Activated effector memory CD4-positive, alpha-beta T cell treated with Interleukin-2 at 50 U/mL for 16 hours (primary cell): ENCODE measurements at places on chromosomes 16 and 17.
A peak's percentile ranks its signal among the peaks of the same experiment; 100 is the strongest.

- no peak for DNase-seq
Measured at GRCh38 chr17:12580640-12581039, 85.0 kb upstream of the MYOCD start.

DNA sequence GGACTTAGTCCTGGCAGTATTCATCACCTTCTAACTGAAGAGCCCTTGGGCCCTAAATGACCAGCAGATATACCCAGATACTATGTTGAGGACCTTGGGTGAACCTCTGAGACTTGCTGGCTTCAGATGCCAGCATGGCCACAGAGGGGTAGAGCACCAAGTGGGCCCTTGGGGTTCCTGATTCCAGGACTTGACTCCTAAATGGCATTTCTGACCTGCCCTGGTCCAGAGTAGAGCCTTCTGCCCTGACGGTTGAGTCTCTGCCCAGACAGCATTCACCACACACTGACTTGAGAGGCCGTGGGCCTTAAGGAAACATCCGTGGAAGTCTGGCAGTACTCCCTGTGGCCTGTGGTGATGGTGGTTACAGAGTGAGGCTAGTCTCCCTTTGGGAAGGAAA is 2.8 kb upstream of the APPBP2 start:
- DNase-seq = no peak

DNA sequence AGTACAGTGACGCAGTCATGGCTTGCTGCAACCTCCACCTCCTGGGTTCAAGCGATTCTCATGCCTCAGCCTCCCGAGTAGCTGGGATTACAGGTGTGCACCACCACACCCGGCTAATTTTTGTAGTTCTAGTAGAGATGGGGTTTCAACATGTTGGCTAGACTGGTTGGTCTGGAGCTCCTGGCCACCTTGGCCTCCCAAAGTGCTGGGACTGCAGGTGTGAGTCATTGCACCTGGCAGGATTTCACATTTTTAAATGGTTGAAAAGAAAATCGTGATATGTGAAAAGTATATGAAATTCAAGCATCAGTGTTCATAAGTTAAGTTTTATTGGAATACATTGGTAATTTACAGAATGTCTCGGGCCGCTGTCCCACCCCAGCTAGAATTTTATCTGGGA is 2.6 kb downstream of the RMI2 start:
- no peak for DNase-seq

- no peak for DNase-seq
Measured at GRCh38 chr17:4475463-4475862, 23.2 kb upstream of the SPNS2 start.

DNA sequence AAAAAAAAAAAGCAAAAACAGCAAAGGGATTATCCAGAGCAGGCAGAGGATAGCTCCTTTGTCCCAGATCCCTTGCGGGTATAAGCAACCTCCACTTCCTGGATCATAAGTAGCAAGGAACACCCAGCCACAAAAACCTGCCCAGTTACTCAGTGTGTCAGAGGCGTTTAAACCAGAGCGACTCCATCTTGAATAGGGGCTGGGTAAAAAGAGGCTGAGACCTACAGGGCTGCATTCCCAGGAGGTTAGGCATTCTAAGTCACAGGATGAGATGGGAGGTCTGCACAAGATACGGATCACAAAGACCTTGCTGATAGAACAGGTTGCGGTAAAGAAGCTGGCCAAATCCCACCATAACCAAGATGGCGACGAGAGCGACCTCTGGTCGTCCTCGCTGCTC is 33.4 kb upstream of the HELZ start:
- no peak for DNase-seq

DNA sequence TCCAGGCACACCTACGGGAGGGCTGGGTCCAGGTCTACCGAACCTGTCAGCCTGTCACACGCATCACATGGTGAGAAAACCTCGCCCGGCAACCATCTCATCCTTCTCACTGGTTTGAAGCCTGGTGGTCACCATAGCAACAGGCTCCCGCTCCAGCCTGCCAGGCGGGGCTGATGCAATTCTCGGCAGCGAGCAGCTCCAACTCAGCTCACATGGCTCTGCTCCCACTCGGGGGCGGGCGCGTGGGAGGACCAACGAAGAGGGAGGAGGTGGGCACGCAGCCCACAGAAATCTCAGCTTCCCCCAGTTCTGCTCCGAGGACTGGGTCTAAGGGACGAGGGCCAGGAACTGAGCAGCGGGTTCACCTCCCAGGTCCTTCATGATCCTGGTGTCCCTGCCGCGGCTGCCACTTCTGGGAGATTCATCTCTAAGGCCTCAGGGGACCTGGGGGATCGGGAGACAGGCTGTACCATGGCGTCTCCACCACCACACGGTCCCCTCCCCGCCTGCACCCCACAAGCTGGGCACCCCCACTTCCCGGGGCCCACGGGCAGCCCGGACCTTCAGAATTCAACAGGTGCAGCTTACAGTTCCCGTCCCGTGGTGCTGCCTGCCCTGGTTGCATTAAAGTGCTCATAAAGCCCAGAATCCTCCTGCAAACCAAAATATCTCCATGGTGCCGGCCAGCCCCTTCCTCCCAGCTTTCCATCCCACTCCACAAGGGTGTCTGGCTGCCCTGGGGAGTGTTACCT is 25.8 kb downstream of the ABR start:
- no peak for DNase-seq

- no peak for DNase-seq
Measured at GRCh38 chr17:46929413-46929812, 6.5 kb downstream of the GOSR2 start.

GRCh38 chr16:3983081-3983520 is 102.6 kb upstream of the CREBBP start:
- peak; percentile 10 for DNase-seq

GRCh38 chr16:82735673-82736091 is 108.9 kb downstream of the CDH13 start:
- no peak for DNase-seq

DNA sequence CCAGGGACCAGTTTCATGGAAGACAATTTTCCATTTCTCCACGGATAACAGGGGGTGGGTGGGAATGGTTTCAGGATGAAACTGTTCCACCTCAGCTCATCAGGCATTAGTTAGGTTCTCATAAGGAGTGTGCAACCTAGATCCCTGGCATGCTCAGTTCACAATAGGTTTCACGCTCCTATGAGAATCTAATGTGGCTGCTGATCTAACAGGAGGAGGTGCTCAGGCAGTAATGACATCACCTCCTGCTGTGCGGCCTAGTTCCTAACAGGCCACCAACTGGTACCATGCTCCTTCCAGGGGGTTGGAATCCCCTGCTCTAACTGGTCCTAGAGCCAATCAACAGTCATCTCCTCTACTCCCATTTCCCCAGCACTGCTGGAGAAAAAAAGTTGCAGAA is 19.9 kb downstream of the TEX14 start:
- no peak for DNase-seq

DNA sequence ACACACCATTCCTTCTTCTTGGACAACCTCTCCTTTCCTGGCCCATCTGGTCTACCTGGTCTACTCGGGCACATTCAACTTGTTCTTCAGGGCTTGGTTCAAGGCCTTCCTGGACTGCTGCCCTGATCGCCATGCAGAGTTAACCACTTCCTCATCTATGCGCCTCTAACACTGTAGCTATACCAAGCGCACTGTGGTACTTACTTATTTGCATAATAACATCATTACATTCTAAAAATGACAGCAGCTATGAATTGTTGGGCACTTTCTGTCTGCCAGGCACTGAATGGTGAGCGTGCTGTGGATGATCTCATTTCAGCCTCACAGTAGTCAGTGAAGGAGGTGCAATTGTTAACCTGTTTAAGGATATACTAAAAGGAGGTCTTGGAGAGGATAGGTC is 66.9 kb upstream of the SDK2 start:
- DNase-seq = no peak

DNA sequence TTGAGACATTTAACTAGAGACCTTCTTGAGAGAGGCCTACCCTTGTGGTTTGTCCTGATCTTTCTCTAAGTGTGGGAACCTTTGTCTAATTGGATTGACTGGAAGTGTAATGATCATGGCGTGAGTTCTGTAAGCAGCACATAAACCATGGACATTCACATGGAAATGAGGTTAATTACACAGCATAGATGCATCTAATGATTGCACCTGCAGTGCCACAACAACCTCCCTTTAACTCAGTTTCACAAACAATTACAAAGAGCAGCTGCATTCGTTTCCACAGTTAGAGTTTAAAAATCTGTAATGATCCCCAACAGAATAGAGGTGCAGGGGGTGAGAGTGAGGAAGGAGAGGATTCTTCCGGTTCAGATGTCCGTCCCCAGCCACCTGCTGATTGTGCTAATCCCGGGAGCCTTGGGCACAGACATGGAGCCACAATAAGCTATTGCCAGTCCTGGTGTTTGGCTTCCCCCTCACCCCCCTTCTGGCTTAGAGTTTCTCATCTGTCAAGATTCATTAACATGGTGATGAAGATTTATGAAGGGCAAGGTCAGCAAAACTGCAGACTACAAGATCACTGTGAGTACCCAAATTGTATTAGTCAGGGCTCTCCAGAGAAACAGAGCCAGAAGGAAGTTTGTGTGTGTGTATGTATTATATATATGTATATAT is 659.2 kb upstream of the SOX9 start:
- no peak for DNase-seq

DNA sequence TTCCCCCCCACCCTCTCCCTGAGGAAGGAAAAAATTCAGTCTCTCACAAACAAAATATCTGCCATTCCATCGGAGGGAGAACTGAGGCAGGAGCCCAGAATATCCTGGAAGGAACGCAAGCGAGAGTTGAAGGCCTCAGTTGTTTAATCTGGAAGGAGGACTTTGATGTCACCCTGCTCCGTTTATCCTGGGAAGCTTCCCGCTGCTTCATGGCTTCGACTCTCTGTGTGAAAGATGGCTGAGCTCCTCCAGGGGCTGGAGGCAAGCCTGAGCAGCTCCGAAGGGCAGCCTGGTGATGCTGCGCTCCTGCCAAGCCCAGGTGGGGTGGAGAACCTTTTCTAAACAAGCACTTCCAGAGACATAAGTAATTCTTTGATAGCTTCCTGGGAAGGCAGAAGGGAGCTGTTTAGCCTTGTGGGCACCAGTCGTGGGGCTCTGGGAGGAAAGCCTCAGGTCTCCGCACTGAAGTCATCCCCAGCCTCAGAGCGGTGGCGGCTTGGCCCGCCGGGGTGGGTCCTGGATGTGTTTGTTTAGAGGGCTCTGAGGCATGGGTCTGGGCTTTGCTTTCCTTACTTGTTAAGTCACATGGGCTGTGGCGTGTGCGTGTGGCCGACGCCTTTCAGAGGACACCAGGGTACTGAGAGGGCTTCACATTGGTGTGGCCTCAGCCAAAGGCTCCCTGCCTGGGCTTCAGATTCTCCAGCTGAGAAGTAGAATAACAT is 7.9 kb downstream of the NKD1 start:
- DNase-seq = no peak
